ENCODE measurements at places on chromosomes 7 and 10. TPM values are rescaled to one million over a fixed set of nuclear protein-coding genes. Genes with fewer than 3 reads are reported as not detected.
A peak's percentile ranks its signal among the peaks of the same experiment; 100 is the strongest.

- DNase-seq, result peak; percentile 48
- H3K27ac ChIP-seq, result peak overlapping the region; percentile 98
These were observed 667 bp downstream of the KLLN start for GRCh38 chr10:87862679-87863052.

DNA sequence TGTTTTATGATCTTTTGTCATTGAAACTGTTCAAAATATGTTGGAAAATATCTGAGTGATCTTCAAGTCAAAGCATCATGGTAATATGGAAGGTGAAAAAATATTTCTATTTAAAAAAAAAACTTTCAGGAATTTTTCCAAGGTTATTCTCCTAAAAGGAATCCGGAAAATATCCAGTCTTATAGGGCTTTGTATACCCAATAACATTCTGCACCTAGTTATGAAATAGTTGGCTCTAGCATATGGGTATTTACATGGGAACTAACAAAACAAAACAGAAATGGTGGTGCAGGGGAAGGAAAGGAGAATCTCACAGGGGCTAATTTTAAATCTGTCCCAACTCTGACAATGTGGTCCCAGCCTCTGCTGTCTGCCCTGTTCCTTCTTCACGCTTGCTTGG lies 167.1 kb upstream of the RHEB start:
- H3K27ac ChIP-seq, result peak overlapping the region; percentile 99
- H3K27me3 ChIP-seq, result peaks cover 4% of the 10 kb centered on the region
- H3K36me3 ChIP-seq, result no peaks in the 10 kb centered on the region

- peaks cover 75% of the 10 kb centered on the region for H3K4me1 ChIP-seq
- H3K4me3 ChIP-seq, result no peak overlapping the region
- no peak for DNase-seq
- H3K36me3 ChIP-seq, result peaks cover 44% of the 10 kb centered on the region
These were observed 60.7 kb downstream of the VCL start for GRCh38 chr10:74058658-74059057.

DNA sequence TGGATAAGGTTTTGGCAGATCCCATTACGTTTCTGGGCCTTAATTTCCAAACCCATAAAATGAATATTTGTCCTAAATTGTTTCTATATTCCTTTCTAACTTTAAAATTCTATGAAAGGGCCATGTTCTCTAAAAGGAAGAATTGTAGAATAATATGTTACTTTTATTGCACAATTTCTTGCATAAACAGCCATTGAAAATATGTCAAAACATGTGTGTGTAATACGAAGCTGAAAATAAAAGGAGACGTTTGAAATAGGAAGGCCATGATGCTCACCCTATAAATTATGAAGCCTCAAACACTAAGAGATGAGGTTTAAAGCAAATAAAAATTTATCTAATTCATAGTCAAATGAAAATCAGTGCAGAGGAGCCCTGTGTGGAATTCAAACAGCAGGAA lies 145.0 kb upstream of the LRRTM3 start:
- no peaks in the 10 kb centered on the region for H3K36me3 ChIP-seq
- H3K27me3 ChIP-seq, result no peaks in the 10 kb centered on the region

- peaks cover 38% of the 10 kb centered on the region for H3K4me1 ChIP-seq
- peaks cover 2% of the 10 kb centered on the region for H3K27me3 ChIP-seq
- H3K4me3 ChIP-seq, result no peak overlapping the region
- no peak overlapping the region for H3K27ac ChIP-seq
- DNase-seq, result no peak
These were observed 26.1 kb upstream of the EPC1 start for GRCh38 chr10:32373031-32373430.

DNA sequence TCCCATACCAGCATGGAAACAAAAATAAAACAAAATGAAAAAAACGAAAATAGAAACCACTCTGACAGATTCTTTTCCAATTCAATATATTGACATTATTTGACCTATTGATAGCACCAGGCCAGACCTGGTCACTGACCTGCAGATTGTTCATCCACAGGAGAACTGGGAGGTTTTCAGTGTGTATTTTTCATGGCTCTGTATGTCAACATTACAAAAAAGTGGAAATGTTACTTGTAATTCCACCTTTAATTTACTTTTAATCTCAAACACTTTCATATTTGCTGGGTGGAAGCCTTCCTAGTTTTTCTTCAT lies 2.9 kb downstream of the HKDC1 start:
- no peak for DNase-seq
- H3K36me3 ChIP-seq, result no peaks in the 10 kb centered on the region
- H3K4me1 ChIP-seq, result peaks cover 51% of the 10 kb centered on the region
- peak overlapping the region; percentile 43 for H3K27ac ChIP-seq
- no peaks in the 10 kb centered on the region for H3K27me3 ChIP-seq

DNA sequence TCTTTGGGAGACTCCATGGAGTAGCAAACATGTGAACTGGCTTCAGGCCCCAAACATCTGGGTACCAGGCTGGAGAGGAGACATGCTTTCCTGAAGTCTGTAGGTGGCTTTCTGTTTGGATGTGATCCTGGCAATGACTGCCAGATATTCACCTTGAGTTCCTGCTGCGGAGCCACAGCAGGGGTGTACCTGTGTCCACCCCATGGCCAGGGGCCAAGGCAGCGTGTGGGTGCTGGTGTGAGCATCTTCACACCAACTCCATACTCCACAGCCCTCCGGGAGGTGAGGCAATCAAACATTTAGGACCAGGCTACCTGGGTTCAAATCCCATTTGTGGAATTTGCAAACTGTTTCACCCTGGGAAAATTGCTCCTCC lies 113.0 kb downstream of the ADCY1 start:
- H3K27ac ChIP-seq, result no peak overlapping the region
- DNase-seq, result no peak
- H3K36me3 ChIP-seq, result no peaks in the 10 kb centered on the region

GRCh38 chr7:22296916-22297315 lies 60.0 kb downstream of the RAPGEF5 start:
- H3K4me1 ChIP-seq, result peaks cover 9% of the 10 kb centered on the region
- peak; percentile 19 for DNase-seq
- H3K27me3 ChIP-seq, result peaks cover 3% of the 10 kb centered on the region
- H3K27ac ChIP-seq, result no peak overlapping the region

- peaks cover 9% of the 10 kb centered on the region for H3K4me1 ChIP-seq
- H3K4me3 ChIP-seq, result no peak overlapping the region
- no peaks in the 10 kb centered on the region for H3K27me3 ChIP-seq
- DNase-seq, result no peak
- H3K36me3 ChIP-seq, result 0 out of 2 replicates have a peak, but pooled peaks cover 6% of the 10 kb centered on the region
These were observed 18.3 kb downstream of the ZFAND2A start for GRCh38 chr7:1141651-1142050.

DNA sequence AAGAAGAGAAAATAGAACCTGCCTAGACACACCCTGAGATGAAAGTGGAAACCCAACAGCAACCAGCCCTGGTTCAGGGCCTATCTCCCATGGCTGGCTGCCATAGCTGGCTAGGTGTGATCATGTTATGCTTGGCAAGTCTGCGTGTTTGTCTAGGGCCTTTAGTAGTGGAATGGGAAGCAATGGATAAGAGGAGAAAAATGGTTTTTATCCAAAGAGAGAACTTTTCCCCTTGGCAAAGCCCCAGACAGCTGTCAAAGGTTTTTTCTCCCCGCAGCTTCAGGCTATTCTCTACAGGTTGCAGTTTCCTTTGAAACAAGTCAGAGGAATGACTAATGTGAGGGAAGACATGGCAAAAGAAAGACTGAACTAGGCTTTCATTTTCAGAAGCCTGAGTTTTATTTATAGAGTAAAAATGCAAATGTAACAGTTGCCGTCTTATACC lies 161.5 kb downstream of the SEMA3D start:
- H3K4me1 ChIP-seq, result peaks cover 10% of the 10 kb centered on the region
- no peak for DNase-seq
- no peaks in the 10 kb centered on the region for H3K27me3 ChIP-seq
- no peaks in the 10 kb centered on the region for H3K36me3 ChIP-seq

DNA sequence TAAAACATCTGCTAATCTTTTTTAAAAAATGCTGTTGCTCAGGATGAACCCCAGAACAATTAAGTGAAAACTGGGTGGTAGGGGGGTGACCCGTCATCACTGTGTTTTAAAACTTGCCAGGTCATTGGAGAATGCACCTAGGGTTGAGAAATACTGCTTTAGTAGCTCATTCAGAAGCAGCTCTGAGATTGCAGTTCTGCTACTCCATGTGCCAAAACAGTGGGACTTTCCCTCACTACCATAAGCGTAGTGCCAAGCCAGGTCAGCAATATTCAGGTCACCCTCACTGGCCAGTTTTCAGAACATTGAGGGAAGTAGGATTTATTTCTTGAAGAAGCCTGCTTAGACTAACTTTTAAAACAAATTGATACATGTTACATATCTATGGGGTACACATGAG lies 5.2 kb downstream of the STEAP2 start:
- no peaks in the 10 kb centered on the region for H3K4me1 ChIP-seq
- no peak overlapping the region for H3K4me3 ChIP-seq
- no peak for DNase-seq
- H3K27me3 ChIP-seq, result no peaks in the 10 kb centered on the region

GRCh38 chr7:72447465-72448204 lies 35.5 kb upstream of the CALN1 start:
- no peaks in the 10 kb centered on the region for H3K4me1 ChIP-seq
- no peak overlapping the region for H3K4me3 ChIP-seq

DNA sequence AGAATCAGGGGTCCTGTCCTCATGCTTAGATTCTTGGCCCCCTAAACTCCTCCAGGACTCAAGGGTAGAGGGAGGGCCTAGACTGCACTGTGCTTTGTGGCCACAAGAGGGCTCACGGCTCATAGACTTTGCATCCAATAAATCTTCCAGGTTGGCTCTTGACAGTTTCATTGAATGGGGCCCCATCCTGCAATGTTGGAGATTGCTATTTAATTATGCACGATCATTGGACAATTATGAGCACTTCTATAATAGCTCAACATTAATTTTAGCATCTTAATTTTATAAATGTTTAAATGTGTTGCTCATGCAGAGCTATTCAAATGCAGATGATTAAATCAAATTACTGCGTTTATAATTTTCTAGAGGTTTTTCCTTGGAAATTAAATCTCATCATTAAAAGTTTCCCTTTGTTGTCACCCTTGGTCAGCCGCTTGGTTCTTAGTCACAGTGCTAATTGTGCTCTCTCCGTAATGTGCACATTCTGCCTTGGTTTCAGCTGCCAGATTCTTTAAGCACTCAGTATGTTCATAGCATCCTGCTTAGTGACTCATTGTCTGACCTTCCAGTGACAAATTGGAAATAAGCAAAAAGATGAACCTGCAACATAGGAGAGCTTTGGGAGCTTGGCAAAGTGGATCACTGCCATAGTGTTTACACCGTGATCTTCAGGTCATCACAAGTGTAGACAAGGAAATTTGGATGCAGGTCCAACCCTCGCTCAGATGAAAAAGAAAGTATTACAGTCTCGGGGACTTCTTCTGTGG lies 33.4 kb upstream of the PLPP4 start:
- peaks cover 9% of the 10 kb centered on the region for H3K36me3 ChIP-seq
- H3K27me3 ChIP-seq, result no peaks in the 10 kb centered on the region
- peak overlapping the region; percentile 93 for H3K27ac ChIP-seq
- peak overlapping the region; percentile 83 for H3K4me3 ChIP-seq
- peaks cover 89% of the 10 kb centered on the region for H3K4me1 ChIP-seq

GRCh38 chr10:47183704-47184041 lies 116.3 kb upstream of the GDF10 start:
- DNase-seq, result no peak
- H3K4me1 ChIP-seq, result peaks cover 3% of the 10 kb centered on the region
- H3K27me3 ChIP-seq, result peaks cover 29% of the 10 kb centered on the region
- no peaks in the 10 kb centered on the region for H3K36me3 ChIP-seq

GRCh38 chr10:78457804-78458482 lies 424.3 kb downstream of the RPS24 start:
- peak overlapping the region; percentile 15 for H3K27ac ChIP-seq
- no peaks in the 10 kb centered on the region for H3K36me3 ChIP-seq
- H3K4me3 ChIP-seq, result peak overlapping the region; percentile 51

DNA sequence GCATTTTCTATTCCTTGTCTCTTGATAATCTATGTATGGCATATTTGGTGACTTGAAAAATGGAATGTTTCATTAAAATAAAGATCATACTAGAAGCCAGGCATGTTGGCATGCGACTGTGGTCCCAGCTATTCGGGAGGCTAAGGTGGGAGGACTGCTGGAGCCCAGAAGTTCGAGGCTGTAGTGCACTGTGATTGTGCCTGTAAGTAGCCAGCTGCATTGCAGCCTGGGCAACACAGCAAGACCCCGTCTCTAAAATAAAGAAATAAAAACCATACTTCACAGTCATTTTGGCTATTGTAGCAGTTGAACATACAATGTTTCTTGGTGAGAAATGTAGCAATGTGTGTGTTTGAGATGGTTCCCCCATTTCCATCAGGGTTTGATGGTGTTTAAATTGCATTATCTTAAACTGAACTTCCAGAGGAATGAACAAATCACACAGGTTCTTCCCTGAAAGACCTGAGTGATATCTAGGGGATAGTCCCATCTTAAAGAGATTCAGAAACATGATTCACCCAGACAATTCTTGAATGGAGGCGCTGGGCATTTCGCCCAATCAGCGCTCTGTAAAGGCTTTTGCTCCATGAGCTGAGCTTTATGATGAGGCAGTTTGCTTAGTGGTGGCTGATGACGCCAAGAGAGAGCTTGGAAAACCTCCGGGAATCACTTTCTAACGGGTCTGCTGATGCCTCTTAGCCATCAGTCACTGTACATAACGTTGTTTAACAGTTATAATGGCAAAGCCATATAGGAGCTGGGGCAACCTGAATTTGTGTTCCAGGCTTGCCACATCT lies 19.4 kb upstream of the BTBD16 start:
- peaks cover 4% of the 10 kb centered on the region for H3K36me3 ChIP-seq
- DNase-seq, result no peak
- H3K27me3 ChIP-seq, result no peaks in the 10 kb centered on the region
- H3K4me1 ChIP-seq, result no peaks in the 10 kb centered on the region
- H3K27ac ChIP-seq, result no peak overlapping the region

DNA sequence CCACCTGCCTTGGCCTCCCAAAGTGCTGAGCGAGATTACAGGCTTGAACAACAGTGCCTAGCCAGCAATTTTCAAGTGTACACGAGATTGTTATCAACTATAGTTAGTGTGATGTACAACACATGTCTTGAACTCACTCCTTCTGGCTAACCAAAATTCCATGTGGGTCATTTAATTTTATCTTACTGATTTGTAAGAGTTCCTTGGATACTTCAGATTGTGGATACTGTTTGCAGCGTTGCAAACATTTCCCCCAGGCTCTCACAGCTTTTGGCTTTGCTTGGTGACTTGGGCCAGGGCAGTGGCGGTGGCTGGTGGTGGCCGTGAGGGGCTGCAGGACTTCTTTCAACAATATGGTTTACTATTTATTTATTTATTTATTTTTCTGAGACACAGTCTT lies 8.5 kb upstream of the TMEM270 start:
- 0 out of 2 replicates have a peak, but pooled peaks cover 8% of the 10 kb centered on the region for H3K36me3 ChIP-seq
- peaks cover 62% of the 10 kb centered on the region for H3K4me1 ChIP-seq
- peak overlapping the region; percentile 97 for H3K27ac ChIP-seq
- peaks cover 2% of the 10 kb centered on the region for H3K27me3 ChIP-seq
- no peak overlapping the region for H3K4me3 ChIP-seq

DNA sequence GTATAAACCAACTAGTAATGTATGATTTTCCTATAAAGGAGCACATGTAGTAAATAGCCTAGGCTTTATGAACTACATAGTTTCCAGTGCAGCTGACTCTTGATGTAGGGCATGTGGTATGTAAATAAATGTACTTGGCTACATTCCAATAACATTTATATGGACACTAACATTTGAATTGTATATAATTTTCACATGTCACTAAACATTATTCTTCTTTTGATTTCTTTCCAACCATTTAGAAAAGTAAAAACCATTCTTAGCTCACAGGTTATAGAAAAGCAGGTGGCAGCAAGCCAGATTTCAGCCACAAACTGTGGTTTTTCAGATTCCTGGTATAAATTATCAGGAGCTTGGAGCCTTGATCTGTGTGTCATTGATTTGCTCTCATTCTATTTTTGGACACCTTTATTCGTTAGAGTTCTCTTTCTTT lies 1182.0 kb downstream of the CNTNAP2 start:
- H3K4me3 ChIP-seq, result no peak overlapping the region
- H3K36me3 ChIP-seq, result no peaks in the 10 kb centered on the region

Gene PTF1A
- not detected for total RNA-seq

Gene ADRB1
- total RNA-seq, result not detected

Gene PRLHR
- not detected for total RNA-seq

Gene UPK3B
- not detected for total RNA-seq

Gene GIMAP1
- not detected for total RNA-seq

Gene NRCAM
- 0.71 TPM for total RNA-seq

Gene MBL2
- total RNA-seq, result not detected

All from HFFc6 (cell line).